ENCODE measurements at places on chromosomes 3 and 15.

- no peak for DNase-seq
These were observed 263.6 kb upstream of the HES1 start for GRCh38 chr3:193872265-193872753.

DNA sequence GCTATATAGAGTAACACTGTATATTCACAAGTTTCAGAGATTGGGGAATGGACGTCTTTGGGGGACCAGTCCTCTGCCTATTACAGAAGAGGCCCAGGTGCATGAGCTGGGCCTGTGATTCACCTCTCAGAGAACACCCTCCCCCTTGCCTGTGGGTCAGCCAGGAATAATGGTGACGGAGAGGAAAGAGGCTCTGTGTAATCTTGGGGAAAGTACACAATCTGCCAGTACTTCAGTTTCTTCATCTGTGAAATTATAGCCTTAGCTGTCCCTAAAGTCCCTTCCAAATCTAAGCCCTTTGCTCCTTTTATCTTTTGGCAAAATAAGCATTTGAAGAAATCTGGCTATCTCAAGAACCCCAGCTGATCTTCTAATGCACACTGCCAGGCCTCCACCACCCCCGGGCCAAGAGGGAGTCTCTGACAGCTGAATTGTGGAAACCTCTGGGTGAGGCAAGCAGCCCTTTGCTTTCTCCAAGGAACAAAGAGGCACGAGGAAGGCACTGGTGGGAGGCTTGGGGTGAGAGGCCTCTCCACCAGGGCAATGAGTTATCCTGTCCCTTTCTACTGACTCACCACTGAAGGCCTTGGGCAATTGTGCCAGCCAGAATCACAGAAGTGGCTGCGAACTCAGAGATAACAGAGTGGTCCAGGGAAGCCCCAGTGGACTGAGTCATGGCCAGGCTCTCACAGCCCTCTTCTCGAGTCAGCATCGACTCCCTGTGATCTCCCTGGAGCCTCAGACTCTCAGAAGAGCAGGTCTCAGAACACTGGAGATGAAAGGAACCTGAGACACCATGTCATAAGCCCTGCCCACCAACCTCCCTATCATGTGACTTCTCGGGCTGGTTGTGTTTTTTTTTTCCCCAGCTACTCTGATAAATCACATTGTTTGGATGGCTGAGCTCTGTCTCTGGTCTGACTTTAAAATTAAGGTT lies 31.8 kb downstream of the CCNL1 start:
- DNase-seq, result peak; percentile 21

GRCh38 chr3:101077361-101078011 lies 84.3 kb upstream of the ABI3BP start:
- DNase-seq, result no peak

GRCh38 chr3:138455801-138456716 lies 21.6 kb downstream of the ESYT3 start:
- DNase-seq, result no peak

- no peak for DNase-seq
These were observed 6.7 kb upstream of the SLC12A8 start for GRCh38 chr3:125219261-125219701.

DNA sequence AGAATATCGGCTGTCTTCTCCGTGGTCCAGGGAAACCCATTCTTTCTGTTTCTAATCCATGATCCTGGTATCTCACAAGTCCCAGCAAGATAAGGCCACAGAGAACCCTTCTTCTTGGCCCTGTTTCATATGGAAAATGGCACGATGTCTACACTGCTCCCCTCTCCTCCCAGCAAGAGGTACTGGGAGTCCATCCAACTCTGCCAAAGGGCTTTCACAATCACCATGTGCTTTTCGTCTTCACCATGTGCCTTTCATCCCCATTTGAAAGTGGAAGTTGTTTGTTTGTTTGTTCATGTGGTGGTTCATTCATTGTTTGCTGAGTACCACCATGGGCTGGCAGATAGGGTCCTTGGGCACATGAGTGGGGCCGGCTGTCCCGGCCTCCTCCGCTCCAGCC lies 5.5 kb downstream of the ITIH3 start:
- DNase-seq, result no peak

- no peak for DNase-seq
These were observed 325.1 kb upstream of the THBS1 start for GRCh38 chr15:39255760-39256159.

DNA sequence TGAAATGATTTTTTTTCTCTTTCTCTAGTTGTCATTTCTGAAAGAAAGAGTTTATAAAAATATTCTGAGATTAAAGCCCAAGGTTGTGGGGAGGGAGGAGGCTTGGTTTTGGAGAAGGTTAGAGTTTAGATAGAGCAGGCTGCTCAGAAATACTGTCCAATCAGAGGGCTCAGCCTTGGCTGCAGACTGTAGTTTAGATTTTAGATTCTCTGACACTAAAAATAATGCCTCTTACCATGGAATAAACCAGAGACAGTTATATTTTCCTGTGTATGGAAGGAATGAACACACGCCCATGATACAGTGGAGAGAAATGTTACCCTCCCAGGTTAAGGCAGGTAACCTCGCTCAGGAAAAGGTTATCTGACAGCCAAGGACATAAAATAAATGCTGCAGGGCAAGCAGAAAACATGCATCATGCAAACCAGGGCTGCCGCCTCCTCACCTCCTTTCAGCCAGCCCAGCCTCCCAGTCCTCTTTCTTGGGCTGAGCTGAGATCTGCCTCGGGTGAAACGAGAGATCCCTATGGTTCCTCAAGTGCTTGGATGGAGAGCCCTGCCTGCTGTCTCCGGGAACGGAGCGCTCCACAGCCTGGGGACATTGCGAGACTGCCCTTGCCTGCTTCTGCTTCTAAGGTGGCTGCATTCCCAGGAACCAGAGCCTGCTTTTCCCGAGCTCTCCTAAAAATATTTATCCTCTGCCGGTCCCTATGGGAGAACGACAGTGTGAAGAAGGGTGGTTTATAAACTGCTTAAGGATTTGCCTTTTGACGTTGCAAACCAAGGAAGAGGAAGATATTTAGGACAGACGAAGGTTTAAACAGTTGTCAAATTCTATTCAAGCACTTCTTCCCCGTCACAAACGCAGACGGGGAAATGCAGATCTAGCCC lies 848 bp downstream of the NCEH1 start:
- no peak for DNase-seq

- no peak for DNase-seq
These were observed 315.1 kb upstream of the CBLB start for GRCh38 chr3:106183762-106184391.

- DNase-seq, result no peak
These were observed 57.9 kb downstream of the TCAIM start for GRCh38 chr3:44396200-44397171.

All from stimulated activated CD4-positive, alpha-beta T cell treated with anti-CD3 and anti-CD28 coated beads, TNF-alpha, amount 100 ng/mL, for 1 hour (primary cell).